ENCODE measurements at places on chromosomes 2 and 18.

DNA sequence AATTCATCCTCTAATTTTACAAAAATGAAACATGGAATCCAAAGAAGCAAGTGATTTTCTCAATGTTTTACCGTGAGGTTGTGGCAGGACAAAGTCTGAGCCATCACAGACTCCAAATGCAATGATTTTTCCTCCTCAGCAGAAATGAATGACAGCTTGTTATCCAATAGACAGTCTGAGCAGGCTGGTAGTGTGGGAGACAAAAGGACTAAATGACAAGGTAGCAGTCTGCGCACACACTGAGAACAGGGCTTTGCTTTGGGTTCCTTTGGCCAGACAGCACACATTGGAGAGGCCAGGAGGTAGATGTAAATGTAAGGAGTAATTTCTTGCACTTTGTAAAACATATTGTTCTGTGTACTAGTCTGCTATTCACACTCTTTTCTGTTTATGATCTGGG lies 50.3 kb upstream of the RGPD4 start:
- no peak for DNase-seq

DNA sequence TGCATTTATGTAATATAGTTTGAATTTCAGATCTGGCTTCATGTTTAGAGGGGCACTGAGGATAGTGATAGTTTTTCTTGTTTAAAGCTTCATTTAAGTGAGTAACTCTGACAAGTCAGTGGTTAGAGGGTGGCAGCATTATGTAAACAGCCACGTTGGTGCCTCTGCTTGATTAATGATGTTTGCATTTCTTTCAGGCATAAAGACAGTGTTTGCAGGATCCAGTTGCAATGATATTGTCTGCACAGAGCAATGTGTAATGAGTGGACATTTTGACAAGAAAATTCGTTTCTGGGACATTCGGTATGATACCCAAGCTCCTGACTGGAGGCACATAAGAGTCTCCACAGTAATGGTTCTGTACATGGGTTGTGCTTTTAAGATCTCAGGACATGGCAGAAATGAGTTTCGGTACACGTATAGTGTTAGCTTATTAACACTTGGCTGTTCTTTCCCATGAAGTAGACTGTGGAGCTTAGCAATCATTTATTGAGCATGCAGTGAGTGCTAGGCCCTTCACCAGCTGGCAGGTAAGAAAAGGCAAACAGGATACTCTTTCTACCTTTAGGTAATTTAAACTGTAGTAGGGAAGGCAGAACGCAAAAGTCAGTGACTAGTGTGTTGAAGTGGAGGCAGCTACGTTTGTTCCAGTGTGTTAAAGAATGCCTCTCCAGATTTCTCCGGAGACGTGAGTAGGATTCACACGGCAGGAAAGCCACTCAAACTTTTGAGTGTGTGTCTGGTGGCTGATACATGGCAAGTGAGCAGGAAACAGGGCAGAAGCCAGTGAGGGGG lies 17.4 kb upstream of the SAG start:
- no peak for DNase-seq

GRCh38 chr2:61178603-61179545 lies 16.9 kb downstream of the C2orf74 start:
- DNase-seq, result no peak

GRCh38 chr18:48356151-48356745 lies 52.9 kb downstream of the ZBTB7C start:
- DNase-seq, result no peak

GRCh38 chr18:76495435-76496193 lies 572 bp upstream of the ZNF516 start:
- no peak for DNase-seq

DNA sequence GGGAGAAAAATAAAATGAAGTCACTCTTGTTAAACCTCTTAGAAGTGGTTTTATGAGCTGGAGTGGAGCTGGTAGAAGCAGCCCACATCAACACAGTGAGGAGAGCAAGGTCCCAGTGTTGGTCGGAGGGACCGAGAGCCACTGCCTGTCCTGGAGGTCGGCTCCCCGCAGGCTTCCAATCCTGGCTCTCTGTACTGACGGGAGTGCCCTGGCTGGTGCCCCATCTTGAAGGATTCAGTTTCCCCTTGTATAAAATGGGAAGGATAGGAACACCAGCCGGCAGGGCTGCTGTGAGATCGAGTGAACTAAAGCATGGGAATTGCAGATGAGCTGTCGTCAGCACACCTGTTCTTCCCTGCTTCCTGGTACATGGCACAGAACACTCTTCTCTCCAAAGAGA lies 104.3 kb upstream of the ID2 start:
- no peak for DNase-seq

DNA sequence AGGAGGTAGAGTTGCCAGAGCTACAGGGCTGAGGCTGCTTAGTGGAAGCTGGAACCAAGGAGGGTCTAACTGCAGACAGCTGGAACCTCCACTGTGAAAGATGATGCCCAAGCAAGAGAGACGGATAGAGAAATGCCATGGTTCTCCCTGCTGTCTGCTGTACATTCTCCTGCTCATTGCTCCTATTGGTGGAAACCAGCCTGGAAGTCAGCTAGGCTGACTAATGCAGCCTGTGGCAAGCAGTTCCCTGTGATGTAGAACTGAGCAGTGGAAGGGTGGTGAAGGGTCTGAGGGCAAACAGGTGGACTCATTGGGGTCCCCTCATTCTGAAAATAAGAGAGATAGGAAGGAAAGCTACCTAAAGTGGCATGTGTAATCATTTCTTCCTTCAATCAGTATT lies 563.6 kb downstream of the SLC4A3 start:
- no peak for DNase-seq

GRCh38 chr18:31042406-31043181 lies at the start of gene DSC3:
TSS of gene DSC3 (minus strand) at chr18:31042742. CDS start at chr18:31042660, 82 bp downstream.
- DNase-seq, result no peak

DNA sequence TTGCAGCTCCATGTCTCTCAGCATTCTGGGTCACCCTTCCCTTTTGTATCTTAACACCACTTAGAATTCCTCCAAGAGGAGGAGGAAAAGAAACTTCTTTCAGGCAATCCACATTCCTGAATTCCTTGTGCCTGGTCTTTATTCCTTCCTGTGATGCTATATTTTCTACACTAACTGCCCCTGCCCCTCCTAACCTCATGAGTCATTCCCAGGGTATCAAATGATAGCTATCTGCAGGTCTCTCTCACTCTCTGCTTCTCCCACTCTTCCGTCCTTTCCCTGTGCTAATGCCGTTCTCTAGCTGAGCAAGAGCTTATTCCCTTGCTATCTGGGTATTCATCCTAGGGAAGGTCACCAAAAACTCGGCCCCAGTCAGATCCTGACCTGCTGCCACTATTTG lies 395.0 kb upstream of the TCF4 start:
- DNase-seq, result no peak

- no peak for DNase-seq
Measured at GRCh38 chr2:207083361-207084110, 82.2 kb downstream of the KLF7 start.

DNA sequence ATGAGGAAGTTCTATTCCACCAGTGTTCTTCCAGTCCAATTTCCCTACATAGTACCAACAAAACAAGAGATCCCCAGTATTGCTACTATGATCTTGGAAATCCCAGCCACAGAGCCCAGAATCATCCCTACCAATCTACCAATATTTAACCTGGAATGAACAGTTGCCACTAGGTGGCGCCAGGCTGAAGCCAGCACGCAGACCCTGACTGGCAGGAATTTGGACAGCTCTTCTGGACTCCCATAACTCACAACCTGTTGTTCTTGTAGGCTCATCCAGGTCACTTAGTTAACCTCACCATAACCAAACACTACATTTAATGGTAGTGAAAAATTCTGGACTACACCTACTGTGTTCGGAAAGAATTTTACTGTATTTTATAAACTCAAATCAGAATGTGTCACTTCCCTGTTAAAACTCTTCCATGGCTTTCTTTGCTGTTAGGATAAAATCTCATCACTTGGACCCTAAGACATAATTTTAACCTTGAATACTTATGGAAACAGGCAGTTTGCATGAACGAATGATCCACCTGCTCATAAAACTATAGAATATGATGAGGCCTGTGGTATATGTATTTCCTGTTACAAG lies 59.8 kb upstream of the SLC38A11 start:
- peak; percentile 31 for DNase-seq

GRCh38 chr2:218880859-218881594 lies 375 bp downstream of the WNT10A start:
- no peak for DNase-seq

DNA sequence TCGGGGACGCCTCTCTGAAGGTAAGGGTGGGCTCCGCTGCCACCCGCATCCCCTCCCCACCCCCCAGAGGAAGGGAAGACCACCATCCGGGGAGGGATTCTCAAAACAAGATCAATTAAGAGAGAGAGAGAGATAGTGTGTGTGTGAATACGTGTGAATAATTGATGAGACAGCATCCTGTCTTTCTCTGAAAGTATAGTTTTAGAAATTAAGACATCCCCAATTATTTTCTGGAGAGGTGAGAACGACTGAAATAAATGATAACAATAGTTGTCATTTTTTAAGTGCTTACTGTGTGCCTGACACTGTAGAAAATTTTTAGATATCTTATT lies 751 bp downstream of the IL18R1 start:
- DNase-seq, result no peak

GRCh38 chr18:986051-986450 lies 81.4 kb downstream of the ADCYAP1 start:
- no peak for DNase-seq

DNA sequence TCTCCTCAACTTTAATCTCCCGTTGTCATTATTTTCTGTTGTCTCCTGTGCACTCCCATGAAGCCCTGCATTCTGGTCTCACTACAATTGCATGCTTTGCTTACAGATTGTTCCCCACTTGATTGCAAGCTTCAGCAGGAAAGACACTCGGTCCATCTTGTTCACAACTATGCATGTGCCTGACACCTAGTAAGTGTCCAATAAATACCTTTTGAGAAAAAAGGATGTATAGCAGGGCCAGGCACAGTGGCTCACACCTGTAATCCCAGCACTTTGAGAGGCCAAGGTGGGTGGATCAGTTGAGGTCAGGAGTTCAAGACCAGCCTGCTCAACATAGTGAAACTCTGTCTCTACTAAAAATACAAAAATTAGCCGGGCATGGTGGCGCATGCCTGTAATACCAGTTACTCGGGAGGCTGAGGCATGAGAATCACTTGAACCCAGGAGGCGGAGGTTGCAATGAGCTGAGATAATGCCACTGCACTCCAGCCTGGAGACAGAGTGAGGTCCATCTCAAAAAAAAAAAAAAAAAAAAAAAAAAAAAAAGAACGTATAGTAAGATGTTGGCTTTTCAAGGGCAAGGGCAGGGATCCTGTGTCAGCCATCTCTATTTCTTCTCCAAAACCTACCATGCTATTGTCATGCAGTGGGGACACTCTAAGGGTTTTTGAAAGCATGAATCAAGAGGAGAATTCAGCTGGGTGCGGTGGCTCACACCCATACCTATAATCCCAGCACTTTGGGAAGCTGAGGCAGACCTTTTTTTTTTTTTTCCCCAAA lies 338.3 kb downstream of the MYCN start:
- no peak for DNase-seq

- DNase-seq, result no peak
Measured at GRCh38 chr2:65372619-65373018, 59.8 kb downstream of the SPRED2 start.

DNA sequence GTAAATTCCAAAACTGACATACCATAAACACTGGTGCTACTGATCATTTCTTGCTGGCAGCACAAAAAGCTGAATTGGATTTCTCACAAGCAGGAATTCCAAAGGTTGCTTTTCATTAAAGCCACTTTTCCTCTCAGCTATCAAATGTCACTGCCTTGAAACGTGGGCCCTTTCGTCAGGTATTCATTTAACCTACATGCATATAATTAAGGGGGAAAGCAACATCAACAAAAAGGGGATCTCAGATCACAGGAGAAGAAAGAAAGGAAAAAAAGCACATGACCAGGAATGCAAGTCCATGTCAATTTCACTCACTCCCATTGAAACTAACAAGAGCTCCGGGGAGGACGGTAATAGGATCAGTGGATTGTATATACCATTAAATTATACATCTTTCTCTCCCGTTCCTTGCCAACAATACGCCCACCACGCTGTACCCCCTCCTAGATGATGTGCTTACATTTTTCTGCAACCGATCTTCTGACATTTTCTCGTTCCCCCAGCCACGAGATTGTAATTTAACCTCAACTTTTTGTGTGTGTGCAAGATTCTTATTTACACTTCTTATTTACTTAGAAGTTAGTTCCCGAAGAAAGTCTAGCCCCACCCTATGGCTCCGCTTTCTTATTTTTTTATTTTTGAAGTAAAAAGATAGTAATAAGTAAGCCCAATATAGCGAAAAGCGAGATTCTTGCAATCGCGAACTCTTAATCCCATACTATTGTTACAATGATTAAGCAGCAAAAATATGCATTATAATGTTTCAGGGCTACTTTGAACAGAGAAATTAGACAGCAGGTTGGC lies 725 bp downstream of the FIGN start:
- DNase-seq, result peak; percentile 69

DNA sequence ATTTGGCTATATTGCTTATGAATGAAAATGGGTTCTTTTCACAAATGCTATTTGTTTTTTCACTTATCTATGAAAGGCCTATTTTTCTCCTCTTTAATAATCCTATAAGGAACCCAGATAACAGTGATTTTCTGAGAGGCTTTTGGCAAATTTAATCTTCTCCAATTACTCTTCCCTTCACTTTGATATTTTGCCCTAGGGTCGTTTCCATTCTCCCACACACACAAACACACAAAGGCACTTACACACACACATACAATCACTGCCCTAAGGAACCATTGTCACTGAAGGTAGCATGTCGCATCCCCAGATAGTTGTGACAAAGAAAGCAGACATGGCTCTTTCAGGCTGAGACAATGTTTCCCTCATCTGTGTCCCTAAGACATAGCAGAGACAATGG lies 170.1 kb upstream of the PGAP1 start:
- DNase-seq, result no peak

- DNase-seq, result no peak
Measured at GRCh38 chr2:145596416-145596815, 1076.5 kb upstream of the ZEB2 start.

GRCh38 chr2:172710584-172711047 lies 25.0 kb upstream of the RAPGEF4 start:
- peak; percentile 46 for DNase-seq

GRCh38 chr2:11537951-11538350 lies 4.1 kb downstream of the GREB1 start:
- no peak for DNase-seq

DNA sequence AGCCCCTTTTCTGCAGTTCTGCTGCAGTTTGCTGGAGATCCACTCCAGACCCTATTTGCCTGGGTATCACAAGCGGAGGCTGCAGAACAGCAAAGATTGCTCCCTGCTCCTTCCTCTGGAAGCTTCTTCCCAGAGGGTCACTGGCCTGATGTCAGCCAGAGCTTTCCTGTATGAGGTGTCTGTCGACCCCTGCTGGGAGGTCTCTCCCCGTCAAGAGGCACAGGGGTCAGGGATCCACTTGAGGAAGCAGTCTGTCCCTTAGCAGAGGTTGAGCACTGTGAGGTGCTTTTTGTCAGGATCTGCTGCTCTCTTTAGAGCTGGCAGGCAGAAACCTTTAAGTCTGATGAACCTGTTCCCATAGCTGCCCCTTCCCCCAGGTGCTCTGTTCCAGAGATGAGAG lies 42.0 kb upstream of the MYL1 start:
- DNase-seq, result no peak
